ENCODE measurements at places on chromosomes 7 and 10.

GRCh38 chr7:77516085-77516484 lies 21.0 kb upstream of the PTPN12 start:
- no peak for DNase-seq

DNA sequence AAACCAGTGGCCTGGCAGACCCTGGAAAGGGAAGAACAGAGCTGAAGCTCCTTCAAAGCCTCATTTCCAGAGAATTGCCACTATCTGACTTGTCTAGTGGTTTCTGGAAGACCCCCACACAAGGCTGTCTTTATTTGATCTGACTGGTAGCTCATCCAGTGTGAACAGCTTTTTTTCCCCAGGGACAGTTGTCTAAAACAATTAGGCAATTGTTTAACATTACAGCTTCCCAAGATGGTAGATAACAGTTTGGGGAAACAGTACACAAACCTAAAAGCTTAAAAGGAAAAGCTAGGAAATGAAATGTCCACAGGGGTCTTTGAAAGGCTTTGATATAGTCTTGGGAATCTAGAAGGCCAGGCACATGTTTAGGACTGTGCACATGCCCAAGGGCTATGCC lies 203.4 kb upstream of the CTBP2 start:
- DNase-seq: no peak

DNA sequence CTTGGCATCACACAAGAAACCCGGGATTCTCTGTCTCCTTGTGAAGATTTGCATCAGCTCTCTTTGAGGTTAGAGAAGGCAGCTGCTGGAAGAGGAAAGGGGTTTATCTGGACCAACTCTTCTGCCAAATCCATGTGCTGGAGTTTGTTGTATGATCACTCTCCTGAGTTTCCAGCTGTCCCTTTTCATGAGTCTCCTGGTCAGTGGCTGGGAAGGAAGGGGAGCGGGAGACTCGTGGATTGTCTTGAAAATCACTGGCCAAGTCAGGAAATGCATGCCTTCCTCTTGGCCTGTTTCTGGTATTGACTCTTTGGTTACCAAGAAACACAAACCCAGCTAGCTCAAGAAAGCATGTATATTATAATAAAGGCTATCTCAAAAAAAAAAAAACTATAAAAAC lies 38.8 kb downstream of the TACR2 start:
- DNase-seq: no peak

DNA sequence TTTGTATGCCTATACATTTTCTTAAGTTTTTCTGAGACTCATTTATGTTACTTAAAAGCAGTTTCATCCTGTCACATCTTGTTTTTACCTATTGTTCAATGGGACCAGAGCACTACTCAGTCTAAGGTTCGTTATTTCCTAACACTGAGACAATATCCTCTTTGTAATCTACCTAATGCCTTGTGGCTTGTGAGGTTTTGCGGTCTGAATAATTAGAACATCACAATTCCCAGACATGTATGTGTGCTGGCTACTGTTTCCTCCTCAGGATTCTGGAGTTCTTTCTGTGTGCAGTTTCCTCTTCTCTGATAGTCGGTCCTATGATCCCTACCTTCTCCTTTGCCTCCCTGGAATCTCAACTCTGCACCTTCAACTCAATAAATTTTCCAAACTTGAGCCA lies 620.2 kb downstream of the ANKRD7 start:
- DNase-seq: peak; percentile 56

GRCh38 chr7:40329601-40330153 lies 194.9 kb downstream of the SUGCT start:
- no peak for DNase-seq
